ENCODE measurements at places on chromosomes 7 and 10.
A peak's percentile ranks its signal among the peaks of the same experiment; 100 is the strongest.

- peak; percentile 49 for DNase-seq
These were observed 145.3 kb downstream of the CELF2 start for GRCh38 chr10:11162828-11163599.

DNA sequence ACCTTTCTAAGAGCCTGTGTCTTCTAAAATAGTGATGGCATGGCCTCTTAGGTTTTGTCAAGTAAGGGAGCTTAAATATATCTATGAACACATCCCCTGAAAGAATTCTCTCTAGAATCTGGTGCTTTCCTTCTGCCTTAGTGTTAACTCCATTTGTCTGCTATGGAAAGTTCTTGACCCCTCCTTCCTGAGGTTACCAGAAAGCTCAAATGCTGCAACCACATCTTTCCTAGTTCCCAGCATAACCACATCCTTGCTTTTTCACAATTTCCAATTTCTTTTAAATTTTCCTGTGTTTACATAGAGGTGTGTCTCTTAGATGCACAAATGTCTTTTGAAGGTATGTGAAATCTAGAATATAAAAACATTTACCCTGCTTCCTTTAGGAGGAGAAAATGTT is 16.4 kb upstream of the GSDME start:
- no peak for DNase-seq

DNA sequence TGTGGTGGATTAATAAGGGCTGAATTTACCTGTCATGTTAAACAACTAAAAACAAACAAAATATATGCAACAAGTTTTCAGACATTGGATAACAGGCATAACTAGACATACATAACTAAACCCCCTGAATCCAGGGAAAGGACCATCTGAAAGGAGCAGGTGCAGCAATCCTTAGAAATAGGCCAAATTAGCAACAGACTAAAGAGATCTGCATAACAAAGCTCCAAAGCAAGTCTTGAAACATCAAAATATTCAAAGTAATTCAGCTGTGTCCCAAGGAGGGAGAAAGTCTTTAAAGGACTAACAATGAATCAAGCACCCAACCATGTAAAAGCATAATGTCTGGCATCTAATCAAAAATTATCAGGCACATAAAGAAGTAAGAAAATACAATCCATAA is 475.1 kb downstream of the GRID1 start:
- DNase-seq, result no peak

GRCh38 chr10:103679096-103679790 is 176.1 kb downstream of the SH3PXD2A start:
- no peak for DNase-seq
